Stimulated activated CD4-positive, alpha-beta T cell treated with anti-CD3 and anti-CD28 coated beads, Interleukin-12 subunit alpha, Interleukin-12 subunit beta, amount 100 ng/mL, for 48 hours (primary cell): ENCODE measurements at places on chromosomes 2 and 18.

- DNase-seq = no peak
Measured at GRCh38 chr18:45783097-45784075, 42.1 kb upstream of the SIGLEC15 start.

DNA sequence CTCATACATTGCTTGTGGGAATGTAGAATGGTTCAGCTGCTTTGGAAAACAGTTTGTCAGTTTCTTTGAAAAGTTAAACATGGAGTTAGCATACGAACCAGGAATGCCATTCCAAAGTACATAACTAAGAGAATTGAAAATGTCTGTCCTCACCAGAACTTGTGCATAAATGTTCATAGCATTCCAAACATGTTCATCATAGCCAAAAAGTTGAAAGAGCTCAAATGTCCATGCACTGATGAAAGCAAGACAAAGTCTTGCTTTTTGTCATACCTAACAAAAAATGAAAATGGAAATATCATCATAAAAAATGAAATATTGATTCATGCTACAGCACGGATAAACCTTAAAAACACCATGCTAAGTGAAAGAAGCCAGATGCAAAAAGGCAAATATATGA, 408.8 kb upstream of the UBE2E3 start:
- DNase-seq = no peak

DNA sequence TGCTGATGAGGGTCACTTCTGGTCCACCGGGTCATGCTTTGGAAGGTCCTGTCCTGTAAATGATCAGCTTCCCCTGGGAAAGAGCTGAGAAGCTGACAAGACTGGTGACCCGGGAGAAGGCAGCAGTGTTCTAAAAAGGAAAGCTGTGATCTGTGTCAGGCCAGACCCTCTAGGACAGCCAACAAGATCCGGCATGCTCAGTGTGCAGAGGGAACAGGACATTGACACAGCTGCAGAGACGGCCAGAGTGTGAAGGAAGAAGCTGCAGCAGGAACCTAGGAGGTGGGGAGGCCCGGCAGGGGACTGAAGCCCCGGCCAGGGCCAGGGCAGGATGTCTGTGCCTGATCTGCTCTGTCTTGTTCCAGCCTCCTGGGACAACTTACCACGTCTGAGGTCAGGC, 372.7 kb upstream of the ID2 start:
- no peak for DNase-seq

DNA sequence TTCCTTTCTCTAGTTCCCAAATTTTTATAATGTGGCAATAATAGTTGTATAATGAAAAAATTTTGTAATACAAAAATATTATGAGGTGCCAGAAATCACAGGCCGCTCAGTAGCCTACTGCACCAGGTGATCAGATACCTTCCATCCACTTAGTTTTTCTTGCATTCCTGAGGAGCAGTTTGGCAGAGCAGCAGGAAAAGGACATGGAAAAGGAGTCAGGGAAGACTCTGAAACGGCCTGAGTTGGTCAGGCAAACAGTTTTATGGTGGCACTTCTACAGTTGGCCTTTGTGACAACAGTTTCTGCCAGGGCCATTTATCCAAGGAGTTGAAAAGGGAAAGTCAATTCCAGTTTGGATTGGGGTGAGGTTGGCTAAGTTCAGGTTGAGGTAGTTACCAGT, 165.4 kb upstream of the ALPP start:
- no peak for DNase-seq

DNA sequence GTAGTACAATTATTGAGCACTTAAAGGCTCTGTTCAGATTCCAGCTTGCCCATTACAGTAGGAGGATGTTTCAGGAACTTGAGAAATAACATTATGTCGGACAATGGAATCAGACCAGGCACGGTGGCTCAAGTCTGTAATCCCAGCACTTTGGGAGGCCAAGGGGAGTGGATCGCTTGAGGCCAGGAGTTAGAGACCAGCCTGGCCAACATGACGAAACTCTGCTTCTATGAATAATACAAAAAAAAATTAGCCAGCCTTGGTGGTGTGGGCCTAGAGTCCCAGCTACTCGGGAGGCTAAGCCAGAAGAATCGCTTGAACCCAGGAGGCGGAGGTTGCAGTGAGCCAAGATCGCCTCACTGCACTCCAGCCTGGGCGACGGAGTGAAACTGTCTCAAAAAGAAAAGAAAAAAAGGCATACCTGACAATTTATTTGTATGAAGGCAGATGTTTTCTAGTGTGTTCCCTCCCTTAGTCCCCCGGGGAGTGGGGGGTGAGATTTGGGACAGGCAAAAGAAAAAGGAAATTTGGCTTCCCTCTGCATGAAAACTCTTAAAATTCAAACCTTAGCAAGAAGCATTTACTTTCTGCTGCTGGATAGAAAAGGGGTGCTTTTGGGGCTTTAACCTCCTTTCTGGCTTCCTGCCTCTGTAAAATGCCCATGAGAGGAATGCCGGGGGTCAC, 13.7 kb upstream of the ZNF532 start:
- no peak for DNase-seq

DNA sequence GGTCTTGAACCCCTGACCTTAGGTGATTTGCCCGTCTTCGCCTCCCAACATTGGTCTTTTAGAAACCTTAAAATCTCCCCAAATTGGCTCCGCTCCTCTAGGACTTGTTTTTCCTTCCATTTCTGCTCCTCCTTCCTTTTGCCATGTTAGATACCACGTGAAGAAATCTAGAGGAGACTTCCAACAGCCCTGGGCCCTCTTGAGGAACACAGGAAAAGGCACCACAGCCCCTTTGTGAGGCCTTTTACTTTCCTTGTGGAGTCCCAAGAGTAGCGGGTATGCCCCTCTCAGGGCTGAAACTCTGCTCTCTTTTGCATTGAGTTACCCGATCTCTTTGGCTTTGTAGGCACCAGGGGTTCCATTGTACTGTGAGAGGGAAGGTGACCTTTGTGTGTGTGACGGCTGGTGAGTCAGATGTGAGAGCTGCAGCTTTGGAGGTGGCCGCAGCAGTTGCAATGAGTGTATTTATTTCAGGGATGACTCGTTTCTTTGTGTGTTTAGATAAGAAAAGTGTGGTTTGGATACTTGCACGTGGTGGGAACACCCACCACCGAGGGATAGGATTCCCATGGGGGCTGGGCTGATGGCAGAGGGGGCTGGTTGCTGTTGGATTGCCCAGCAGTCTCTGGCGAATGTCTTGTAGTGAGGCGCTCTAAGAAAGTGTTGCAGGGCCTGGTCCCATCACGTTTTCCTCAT, 218.4 kb upstream of the HS6ST1 start:
- peak; percentile 14 for DNase-seq

DNA sequence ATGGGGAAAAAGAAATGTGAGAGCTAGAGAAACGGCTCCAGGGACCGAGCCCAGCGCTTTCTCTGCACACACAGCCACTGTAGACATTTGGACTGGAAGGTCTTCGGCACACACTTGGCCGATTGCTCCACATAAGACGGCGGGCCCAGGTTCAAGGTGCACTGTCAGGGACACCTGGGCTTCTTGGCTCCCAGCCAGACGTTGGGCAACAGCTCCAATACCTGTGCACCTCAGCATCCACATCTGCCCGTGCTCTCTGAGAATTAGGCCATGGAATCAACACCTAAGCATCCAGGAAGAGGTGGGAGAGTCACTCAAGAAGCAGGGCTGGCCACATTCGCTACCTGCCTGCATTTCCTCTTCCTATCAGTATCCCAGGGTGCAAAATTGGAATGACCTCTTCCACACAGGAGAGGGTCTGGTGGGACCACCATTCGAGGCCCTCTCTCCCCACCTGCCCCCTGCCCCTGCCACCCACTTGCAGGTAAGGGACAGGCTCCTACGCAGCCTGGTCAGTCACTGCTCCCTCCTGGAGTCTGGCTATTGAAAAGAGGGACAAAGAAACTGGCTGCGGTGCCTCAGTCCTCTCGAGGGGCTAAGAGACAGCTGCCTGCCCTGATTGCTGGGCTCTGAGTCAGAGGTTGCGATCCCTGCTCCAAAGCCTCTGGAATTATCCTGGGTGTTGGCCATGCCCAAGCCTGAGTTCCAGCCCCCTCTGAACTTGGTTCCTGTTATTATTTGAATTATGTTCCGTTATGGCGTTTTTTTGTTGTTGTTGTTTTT, 40.1 kb upstream of the TAF1B start:
- DNase-seq = no peak

DNA sequence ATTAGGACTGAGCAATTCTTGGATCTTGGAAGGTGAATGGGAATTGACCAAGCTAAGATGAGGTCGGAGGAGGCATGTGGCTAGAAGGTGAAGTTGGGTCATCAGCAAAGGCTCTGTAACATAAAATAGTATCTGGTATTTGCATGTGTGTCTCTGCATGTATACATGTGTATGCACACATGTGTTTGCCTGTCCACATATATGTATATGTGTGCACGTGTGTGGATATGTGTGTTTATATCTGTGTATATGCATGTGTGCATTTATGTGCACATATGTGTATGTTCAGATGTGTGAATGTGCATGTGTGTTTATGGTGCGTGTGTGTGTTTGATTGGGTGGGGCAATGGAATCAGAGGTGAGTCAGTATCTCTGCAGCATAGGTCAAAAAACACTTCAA, 664.3 kb downstream of the CNTNAP5 start:
- no peak for DNase-seq

DNA sequence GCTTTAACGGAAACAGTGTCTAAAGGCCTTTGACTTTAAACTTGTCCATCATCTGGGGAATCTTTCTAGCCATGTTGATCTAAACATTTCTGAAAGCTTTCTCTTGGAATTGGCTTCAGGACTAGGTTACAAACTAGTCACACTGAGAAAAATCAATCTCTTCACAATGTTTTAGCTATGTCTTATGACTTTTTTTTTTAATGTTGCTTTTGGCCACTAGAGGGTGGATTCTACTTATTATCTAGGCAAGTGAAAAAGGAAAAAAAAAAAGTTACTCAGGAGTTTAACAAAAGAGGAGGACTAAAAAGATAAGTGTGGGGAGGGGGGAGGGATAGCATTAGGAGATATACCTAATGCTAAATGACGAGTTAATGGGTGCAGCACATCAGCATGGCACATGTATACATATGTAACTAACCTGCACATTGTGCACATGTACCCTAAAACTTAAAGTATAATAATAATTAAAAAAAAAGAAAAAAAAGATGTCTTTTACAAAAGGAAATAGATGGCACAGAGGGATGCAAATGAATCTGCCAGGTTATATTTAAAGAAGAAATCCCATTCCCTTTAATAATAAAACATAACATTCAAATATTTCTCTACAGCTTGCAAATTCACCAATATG, 160.4 kb upstream of the PID1 start:
- DNase-seq = no peak

DNA sequence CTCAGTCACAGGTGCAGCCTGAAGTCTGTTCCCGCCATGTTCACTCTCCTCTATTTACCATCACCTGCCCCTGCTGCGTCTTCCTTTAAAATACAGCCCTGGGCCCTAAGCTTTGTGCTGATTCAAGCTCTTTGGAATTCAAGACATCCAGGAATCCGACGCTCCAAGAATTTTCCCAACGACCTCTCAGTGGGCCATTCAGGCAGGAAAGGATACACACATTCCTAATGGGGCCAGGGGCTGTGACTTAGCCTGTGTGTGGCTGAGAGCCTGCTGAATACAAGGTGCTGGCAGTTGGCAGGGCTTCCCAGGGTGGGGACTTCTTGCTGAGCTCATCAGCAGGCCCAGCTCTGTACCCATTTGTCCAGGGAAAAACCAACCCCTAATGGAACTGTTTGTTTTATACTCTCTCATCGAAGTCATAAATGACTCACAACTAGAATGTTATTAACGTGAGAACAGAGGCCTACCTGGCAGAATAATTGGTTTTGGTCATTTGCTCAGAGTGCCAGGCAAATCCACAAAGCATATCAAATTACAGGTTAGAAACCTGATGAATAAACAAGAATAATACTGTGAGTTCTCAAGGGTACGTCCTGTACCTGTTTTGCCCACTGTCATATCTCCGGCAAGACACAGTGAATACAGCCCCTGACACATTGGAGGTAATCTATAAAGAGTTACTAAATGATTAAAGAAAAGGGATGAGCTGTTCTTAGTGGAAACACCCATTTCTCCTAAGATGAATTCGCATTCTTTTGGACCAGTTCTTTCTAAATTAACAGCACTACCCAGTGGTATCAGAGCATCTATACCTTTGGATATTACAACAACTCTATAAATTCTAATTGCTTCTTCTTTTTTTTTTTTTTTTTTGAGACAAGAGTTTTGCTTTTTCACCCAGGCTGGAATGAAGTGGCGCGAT, 12.6 kb upstream of the KCMF1 start:
- DNase-seq = no peak
